ENCODE measurements at places on chromosomes 3 and 15. TPM values are rescaled to one million over a fixed set of nuclear protein-coding genes. Genes with fewer than 3 reads are reported as not detected.

GRCh38 chr15:73287019-73287418, 81.7 kb downstream of the HCN4 start:
- no peak for DNase-seq

- no peak for DNase-seq
Observed at GRCh38 chr3:52245322-52246263, at the start of gene PPM1M. TSS of gene PPM1M (plus strand) at chr3:52245759. CDS start at chr3:52245825, 66 bp downstream.

DNA sequence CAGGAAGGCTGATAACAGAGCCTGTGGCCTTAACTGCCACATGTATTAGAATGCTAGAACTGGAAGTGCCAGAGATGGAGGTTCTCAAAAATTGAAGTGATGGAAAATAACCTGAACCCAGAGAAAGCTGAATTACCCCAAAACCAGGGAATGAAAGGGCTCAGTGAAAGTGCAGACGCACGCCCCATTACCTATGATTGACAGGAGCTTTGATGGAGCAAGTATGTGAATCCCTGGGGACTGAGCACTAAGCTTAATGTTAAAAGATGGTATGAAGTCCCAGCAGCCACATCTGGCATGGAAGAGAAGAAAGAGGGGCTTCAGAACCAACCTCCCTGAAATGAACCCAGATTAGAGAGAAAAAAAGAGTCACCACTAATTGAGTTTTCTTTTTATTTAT, 118.4 kb upstream of the FHIT start:
- DNase-seq: no peak

GRCh38 chr3:184178521-184179138, 4.0 kb downstream of the AP2M1 start:
- DNase-seq: no peak

DNA sequence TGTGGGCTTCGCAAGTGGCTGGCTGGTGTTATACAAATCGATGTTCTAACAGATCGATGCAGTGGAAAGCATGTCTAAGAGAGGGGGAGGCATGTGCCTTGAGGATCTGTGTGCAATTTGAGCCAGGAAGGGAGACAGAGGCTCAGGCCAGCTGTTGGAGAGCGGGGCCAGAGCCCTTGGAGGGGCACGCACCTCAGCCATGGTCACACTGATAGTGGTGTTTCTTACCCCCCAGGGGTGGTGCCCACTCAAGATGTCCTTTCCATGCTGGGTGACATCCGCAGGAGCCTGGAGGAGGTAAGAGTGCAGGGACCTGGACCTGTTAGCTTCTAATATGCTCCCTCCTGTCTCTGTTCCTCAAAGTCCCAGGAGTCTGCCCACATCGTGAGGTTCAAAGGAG, 3.8 kb upstream of the ABTB1 start:
- DNase-seq: no peak

DNA sequence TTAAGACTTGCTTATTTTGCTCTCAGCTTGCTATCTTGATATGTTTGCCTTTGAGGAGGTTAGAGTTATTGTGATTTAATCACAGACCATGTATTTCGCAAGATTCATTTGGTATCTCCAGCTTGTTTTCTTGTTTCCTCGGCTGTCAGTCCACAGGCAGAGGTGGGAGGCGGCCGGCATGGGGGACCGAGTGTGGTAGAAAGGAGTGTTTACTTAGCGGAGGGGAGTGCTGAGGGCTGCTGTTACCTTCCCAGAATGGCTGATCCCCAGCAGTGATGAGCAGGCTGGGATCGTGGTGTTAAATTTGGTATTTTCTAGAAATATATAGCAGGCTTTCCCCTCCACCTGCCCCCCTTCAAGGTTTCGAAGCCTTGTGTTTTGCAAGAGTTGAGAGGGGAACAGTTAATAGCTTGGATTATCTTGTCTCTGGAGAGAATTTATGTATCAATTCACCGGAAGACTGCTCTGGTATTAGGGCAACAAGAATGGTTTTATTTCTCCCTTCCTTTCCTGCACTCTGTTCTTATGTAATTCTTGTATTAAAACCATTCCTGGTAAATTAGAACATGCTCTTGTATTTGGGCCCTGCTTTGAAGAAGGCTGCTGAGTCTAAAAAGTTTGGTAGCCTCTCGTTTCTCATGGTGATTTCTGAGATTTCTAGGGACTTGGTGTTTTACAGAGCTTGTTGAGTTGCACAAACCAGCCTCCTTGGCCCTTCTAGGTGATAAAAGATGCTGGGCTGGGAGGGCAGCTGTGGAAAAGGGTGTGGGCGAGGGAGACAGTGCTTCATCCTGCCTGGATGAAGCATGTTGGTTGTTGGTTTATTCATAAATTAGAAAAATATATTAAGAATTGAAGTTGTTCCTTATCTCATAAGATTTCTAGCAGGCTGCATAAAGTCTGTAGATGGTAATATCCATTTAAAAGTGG, 151.4 kb downstream of the IGF1R start:
- DNase-seq: no peak

DNA sequence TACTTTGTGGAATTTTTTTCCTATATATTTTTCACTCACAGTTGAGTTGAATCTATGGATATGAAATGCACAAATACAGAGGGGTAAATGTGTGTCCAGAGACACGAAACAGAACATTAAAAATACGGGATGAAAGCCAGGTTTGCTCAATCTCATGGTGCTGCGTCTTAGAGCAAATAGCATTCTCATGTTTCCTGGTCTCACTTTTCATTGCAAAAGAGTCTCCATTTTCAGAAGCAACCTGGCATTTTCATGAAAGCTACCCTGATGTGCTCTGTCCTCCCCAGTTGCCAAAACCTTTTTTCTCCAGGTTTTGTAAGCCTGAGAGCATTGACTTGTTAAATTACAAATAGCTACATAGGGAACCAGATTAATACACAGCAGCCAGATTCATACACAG, 49.5 kb upstream of the MBNL1 start:
- DNase-seq: no peak

DNA sequence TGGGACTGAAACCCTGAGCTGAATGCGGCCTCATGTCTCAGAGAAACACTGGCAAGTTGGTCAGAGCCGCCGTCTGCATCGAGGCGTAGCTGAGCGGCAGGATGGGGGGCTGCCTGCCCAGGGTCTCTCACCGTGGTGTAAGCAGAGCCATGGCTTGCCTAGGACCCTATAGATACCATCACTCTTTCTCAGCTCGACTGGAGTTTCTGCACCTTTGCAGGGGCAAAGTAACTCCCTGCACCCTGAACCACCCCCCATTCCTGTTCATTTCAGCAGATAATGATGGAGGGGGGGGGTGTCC, 28.4 kb upstream of the NR2E3 start:
- no peak for DNase-seq

DNA sequence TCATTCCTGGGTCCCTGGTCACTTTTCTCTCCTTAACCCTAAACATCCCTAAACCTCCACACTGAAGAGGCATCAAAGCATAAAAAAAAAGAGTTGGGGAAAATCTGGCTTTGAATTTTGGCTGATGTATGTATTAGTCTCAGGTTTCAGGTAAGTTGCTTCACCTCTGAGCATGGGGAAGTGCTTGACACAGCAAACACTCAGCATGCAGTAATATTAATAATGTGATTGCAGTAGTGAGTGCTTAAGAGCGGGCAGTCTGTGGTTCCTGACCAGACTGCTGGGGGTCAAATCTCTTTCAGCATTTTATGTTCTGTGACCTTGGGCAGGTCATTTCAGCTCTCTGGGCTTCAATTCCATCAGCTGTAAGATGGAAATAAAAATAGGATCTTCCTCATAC, 467.9 kb downstream of the SOX2 start:
- no peak for DNase-seq

DNA sequence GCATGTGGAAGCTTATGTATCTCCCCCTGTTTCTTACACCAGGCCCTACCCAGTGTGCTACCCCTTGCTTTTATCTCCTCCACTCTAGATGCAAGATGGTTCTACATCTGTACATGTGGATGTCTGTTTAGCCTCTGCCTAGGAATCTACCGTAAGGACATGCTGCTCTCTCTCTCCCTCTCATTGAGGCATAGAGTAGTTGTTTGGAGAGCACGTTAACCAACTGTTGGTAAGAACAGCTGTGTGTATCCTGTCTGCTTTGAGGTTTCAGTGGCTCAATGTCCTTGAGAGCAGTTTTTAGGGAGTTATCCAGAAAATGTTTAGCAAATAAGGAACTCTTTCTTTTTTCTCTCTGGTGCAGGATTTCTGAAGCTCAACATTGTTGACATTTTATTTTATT, 152.8 kb downstream of the DNAJB8 start:
- DNase-seq: no peak

DNA sequence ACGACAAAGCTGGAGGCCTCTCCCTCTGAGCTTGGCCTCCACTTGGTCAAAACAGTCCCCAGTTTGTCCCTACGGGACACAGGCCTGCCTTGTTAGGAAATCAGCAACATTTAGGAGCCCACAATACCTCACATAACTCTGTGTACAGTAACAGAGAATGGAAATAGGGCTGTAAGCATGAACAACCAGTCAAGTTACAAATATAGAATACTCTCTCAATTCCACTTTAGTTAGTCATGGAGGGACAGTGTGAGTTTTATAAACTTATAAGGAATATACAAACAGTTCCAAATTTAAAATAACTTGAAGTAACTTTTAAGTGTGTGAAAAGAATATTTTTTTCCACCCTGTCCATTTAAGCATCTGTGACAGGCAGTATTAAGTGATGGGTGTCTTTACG, 129.4 kb downstream of the PGPEP1L start:
- no peak for DNase-seq

GRCh38 chr3:185420762-185421161, 57.8 kb downstream of the MAP3K13 start:
- DNase-seq: no peak

DNA sequence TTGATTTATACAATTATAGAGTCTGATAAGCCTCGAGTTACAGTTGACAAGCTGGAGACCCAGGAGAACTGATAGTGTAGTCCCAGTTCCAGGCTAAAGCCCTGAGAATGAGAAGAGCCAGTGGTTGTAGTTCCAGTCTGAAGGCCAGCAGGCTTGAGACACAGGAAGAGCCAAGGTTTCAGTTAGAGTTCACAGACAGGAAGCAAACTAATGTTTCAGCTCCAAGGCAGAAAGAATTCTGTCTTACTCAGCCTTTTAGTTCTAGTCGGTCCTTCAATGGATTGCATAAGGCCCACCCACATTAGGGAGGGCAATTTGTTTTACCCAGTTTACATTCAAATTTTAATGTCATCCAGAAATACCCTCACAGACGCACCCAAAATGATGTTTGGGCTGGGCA, 102.7 kb downstream of the CDIN1 start:
- no peak for DNase-seq

DNA sequence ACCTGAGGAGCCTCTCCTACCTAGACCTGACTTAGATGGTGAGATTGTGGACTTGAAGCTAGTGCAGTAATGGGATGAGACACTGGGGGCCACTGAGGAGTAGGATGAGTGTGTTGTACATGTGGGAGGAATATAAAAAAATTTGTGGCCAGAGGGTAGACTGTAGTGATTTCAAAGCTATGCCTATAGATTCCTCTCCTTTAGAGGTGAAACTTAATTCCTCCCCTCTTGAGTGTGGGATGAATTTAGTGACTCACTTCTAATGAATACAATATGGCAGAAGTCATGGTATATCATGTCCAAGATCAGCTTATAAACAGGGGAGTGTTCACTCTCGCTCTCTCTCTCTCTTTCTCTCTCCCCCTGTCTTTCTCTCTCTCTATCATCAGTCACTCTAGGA, 6.7 kb downstream of the ZNF860 start:
- no peak for DNase-seq

DNA sequence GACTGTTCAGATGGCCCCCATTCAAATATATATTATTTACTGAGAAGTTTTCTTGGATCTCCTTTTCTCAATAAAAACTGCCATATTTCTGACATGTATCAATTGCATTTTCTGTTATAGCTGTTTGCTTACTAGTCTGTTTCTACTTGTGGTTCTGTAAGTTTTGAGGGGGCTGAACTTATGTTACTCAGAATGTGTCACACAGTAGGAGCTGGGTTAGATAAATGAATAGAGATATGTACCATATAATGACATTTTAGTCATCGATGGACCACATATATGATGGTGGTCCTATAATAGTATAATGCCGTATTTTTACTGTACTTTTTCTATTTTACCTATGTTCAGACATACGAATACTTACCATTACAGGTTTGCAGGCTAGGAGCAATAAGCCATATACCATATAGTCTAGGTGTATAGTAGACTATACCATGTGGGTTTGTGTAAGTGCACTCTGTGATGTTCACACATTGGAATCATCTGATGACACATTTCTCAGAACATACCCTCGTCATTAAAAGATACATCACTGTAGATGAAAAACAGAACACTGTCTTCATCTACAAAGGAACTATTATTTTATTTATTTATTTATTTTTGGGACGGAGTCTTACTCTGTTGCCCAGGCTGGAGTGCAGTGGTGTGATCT, 22.3 kb downstream of the PPP4R2 start:
- no peak for DNase-seq

DNA sequence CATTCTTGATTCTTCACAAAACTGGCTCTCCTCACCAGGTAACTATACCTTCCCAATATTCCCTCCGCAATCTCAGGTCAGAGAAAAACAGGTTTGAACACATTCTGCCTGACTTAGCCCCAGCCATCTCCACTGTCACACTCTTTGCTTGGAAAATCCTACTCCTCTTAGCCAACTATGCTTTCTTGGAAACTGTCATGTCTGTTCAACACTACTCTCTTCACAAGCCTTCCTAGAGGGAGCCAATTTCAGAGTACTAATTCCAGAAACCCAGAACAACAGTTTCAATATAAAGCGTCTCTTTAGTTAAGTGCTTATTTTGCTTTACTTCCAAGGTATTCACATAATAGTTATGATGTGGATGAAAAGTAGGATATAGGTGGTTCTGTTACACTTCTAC, 21.7 kb downstream of the MTMR10 start:
- no peak for DNase-seq

DNA sequence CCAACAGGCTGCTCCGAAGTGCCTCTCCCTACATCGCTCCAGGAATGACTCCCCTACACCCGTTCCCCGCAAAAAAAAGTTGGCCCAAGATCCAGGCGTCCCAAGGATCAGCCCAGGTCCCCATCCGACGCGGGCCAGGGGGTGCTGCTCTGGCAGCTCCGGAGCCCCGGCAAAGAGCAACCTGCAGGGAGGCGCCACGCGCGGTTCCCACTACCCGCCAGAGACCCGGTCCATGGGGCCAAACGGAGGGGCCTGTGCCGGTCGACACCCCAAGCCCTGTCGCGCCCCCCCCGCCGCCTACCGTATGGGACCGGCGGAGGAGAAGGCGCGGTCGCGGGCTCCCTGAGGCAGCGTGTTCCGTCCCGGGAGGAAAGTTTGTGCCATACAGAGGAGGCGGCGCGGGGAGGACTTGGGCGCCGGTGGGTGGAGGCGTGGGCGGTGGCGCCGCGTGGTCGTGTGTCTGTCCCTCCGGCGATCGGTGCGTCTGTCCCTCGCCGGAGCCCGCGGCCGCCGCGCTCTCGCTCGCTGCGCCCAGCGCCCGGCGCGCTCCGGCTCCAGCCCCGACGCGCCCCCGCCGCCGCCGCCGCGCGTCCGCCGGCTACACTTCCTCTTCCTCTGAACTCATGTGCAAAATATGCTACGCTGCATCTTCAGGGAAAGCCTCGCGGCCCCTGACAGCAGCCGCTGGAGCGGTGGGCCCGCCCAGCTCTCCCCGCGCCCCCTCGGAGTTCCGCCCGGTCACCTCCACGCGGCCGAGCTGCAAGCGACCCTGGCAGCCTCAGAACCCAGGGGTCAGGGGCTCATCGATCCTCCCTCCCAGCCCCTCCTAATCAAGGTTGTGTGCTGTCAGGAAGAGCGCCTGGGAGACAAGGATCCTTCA, at the start of gene RFTN1:
RFTN1 (minus strand) TSS at position 559 of the 880 bp plus-strand sequence. CDS start 19,830 bp downstream, outside the sequence.
- DNase-seq: peak; percentile 72

- no peak for DNase-seq
Observed at GRCh38 chr15:39834256-39834655, 51.6 kb upstream of the FSIP1 start.

Gene SPRED1
- 11.2 TPM for total RNA-seq

Gene PRKCD
- 6.8 TPM for total RNA-seq

Gene SLITRK3
- not detected for total RNA-seq

Gene ANKUB1
- not detected for total RNA-seq
